Fibroblast of skin of abdomen (primary cell): ENCODE measurements at places on chromosomes 6 and 20.

- no peak for DNase-seq
Measured at GRCh38 chr20:58755766-58756449, 63.3 kb downstream of the NPEPL1 start.

GRCh38 chr6:114339706-114340105 lies 3.1 kb downstream of the HS3ST5 start:
- DNase-seq = peak; percentile 13

DNA sequence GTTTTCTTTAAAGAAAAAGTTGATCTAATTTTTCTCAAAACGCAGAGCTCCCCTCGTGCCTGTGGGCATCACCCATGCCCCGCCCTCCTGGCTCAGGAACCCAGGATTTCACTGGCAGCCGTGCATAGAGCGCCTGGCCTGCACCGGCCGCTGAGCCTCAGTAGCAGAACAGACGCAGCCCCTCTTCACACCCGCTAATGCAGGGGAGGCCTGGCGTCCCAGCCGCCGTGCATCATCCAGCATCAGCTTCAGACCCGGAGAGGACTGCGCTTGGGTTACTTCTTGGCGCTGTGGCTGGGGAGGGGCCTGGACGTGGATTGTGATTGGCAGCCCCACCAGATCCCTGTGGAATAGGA lies 18.1 kb downstream of the RBM38 start:
- no peak for DNase-seq

DNA sequence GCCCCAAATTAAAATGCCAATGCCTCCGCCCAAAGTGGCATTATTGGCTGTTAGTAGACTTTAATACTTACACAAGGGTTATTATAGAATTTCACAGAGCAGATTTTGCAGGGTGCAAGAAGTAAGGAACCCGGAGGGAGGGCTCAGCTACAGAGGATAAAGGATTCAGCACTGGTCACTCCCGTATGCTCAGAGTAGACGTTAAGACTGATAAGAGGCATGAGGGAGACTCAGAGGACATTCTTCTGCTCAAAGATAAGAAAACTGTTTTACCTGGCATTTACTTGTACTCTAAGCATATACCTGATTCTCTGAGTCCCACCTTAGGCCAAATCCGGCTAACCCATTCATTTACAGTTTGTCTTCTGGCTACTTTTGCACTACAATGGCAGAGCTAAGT lies 36.5 kb upstream of the OVOL2 start:
- no peak for DNase-seq

DNA sequence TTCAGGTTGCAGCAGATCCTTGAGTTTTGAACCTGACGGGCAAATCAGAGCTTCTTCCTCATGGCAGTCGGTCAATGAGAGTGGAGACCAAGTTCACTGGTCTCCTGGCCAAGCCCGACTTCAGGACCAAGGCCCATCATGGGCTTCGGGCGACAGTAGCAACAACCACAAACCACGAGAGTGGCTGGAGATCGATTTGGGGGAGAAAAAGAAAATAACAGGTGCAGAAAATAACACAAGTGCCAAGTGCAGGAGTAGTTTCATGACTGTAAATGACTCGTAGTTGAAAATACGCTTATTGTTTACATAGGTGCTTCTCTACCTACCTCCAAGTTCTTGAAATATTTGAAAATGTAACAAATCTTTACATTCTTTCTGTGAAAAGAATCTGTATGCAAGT lies 56.1 kb downstream of the DCBLD1 start:
- no peak for DNase-seq

- no peak for DNase-seq
Measured at GRCh38 chr20:57893366-57893999, 183.7 kb upstream of the PMEPA1 start.

DNA sequence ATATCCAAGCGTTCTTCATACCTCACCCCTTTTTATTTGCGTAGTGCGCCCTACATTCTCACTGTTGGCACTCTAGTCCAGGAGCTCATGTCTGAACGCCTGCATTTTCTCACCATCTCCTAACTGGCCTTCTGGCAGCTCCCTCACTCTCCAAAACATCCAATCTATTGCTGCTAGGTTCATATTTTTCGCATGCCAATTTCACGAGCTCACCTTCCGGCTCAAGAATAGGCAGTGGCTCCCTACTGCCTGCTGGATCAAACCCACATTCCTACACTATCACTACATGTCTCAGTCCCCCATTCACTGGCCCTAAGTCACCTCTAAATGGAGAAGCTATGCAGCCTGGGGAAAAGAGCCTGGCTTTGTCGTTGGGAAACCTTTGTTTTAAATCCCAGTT lies 115.0 kb downstream of the IPCEF1 start:
- DNase-seq = no peak

DNA sequence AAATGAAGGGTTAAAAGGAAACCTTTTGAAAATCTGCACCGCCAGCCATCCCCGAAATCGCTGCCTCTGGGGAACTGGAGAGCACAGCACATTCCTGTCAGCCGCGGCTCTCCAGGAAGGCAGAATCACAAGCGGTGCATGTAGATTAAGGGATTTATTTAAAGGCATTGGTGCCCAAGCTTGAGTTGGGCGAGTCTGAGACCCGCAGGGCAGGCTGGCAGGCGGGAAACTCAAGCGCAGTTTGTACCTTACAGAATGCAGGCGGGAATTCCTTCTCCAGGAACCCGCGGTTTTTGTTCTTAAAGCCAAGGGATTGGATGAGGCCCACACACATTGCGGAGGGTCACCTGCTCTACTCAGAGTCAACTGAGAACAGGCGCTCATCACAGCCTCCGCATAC lies 10.8 kb downstream of the GPR31 start:
- no peak for DNase-seq

DNA sequence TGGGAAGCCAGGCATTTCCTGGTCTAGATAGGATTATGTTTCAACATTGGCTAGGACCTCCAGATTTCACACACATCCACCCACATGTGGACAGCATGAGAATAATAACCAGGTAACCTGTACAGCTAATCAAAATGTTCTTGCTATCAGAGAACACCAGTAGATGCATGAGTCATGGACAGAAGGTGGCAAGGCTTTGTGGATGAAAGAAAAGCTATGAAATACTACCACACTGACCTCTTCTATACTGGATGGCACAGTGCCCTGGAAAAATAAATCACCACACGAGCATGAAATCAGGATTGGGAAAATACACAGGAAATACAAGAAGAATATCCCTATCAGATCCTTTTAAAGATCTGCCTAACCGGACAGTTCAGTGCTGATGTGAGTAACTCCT lies 113.0 kb downstream of the GMDS start:
- DNase-seq = no peak

DNA sequence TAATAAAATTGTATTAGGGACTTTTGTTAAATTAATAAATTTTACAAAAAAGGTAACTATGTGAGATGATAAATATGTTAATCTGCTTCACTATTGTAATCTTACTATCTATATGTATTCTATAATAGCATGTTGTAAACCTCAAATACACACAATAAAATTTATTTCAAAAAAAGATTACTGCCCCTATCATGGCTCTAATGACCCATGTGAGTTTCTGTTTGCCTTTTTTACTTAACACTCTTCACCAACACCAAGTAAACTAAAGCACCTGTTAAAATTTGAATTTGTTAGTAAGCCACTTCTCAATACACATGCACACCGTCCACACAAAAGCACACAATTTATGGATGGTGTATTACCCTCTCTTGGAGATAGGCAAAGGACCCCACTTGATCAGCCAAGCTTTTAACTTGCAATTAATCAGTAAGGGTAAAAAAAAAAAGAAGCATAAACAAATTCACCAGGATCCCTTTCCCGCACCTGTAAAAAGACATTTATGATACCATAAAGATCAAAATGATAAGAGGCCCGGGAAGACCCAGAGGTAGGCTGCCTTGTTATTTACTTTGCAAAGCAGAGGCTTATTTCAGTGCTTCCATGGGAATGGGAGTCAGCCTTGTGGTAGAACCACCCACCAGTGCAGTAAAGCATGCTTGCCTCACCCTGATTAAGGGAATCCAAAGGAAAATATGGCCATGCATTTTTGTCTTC lies 28.6 kb upstream of the PKHD1 start:
- no peak for DNase-seq

DNA sequence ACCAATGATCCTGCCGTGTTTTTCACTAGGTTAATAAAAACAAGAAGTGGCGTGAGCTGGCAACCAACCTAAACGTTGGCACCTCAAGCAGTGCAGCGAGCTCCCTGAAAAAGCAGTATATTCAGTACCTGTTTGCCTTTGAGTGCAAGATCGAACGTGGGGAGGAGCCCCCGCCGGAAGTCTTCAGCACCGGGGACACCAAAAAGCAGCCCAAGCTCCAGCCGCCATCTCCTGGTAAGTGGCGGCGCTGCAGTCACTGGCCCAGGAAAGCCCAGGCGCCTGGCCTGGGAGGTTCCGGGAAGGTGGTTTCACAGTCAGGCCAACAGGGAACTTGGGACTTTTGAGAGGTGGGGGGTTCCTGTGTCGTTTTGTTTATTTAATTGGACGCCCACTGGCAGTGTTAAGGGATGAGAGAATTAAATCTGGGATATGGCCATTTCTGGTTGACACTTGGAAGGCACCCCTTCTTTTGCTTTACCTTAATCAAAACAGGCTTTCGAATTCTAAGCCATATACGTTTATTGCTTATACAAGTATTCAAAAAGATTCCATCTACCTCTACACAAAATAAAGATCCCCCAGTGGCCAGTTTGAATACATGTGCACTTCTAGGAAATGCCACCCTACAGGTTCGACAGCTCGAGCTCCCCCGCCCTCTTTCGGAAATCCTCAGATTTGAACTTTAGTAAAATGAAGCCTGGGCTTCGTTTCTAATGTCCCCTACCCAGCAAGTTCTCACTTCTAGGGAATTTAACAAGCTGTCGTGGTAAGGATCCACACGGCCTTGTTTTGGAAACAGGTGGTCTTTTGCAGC lies 138.9 kb downstream of the TMEM242 start:
- DNase-seq = peak; percentile 46

GRCh38 chr6:35765739-35766138 lies 10.7 kb upstream of the CLPSL2 start:
- no peak for DNase-seq

GRCh38 chr6:169859401-169859977 lies 108.1 kb downstream of the ERMARD start:
- DNase-seq = no peak

GRCh38 chr6:105091140-105091829 lies 88.5 kb downstream of the POPDC3 start:
- no peak for DNase-seq

- no peak for DNase-seq
Measured at GRCh38 chr6:152680879-152681517, 16.7 kb upstream of the MYCT1 start.

GRCh38 chr6:44067173-44068139 lies 59.8 kb downstream of the MRPL14 start:
- no peak for DNase-seq

DNA sequence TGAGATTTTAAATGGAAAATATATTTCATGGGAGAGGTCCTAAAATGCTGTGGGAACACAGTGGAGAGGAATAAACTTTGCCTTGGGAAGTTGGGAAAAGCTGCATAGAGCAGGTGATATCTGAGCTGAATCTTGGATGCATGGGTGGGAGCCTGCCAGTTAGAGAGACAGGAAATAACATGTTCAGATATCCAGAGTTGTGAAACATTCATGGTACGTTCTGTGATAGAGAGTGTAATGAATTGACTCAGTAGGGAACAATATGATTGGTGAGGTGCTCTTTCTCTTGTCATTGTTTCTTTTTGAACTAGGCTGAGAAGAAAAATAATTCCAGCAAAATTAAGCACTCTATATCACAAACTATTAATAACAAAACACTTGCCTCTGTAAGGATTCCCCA lies 72.8 kb downstream of the RPS12 start:
- no peak for DNase-seq

DNA sequence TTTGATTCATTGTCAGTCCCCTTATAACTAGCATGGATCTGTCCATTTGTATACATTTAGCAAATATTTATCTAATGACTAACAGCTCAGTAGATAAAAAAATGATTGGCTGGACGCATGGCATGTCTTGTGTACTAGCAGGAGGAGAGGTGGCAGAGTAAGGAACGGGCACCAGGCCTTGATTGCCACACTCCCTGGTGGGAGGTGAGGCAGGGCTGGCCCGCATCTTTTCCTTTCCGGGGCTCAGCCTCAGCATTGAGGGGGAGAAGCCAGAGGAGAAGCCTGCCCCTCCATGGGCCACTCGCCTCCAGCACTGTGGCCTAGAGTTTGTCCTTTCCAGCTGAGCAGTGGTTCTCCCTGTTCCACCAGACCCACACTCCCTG lies 84.9 kb upstream of the TMEM181 start:
- DNase-seq = peak; percentile 55

GRCh38 chr6:100458841-100459591 lies 5.7 kb downstream of the SIM1 start:
- no peak for DNase-seq

- DNase-seq = no peak
Measured at GRCh38 chr20:8212286-8212685, 80.2 kb downstream of the PLCB1 start.

DNA sequence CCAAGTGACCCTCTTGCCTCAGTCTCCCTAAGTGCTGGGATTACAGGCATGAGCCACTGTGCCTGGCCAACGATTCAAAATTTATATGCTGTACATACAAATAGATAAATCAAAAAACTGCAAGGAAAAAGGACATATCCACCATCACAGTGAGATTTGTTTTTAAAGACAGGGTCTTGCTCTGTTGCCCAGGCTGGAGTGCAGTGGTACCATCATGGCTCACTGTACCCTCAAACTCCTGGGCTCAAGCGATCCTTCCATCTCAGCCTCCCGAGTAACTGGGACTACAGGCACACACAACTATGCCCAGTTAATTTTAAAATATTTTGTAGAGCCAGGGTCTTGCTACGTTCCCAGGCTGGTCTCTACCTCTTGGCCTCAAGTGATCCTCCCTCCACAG lies 61.5 kb downstream of the MAP3K7 start:
- DNase-seq = no peak
